ENCODE measurements at places on chromosomes 7 and 10.

GRCh38 chr7:116588641-116589594 lies 64.1 kb downstream of the CAV1 start:
- no peak for DNase-seq

DNA sequence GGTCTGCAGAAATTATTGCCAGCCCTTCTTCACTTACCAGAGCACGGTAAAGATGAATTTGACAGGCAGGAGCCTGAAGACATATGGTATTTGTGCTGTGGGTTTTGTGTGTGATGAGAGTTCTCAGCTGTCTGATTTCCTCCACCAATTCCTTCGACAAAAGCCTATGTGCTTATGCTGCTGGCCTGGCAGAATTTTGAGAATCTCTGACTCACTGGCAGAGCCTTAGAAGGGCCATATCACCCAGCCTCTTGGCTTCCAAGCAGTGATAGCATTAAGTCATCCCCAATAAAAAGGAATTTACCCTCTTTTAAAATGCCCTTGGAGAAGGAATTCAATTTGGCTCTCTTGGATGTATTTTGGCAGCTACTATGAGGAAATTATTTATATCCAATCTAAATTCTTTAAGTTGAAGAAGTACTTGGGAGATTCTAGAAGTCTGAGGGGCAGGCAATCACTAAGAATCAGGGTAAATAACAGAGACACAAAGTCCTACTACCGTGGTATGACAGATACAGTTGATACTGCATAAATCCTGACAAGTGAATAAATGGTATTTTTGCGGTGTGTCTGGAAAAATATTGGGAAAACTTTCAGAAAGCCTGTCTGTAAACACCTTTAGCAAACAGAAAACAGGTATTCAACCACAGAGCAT lies 68.6 kb upstream of the EFCAB10 start:
- DNase-seq: no peak

- no peak for DNase-seq
Observed at GRCh38 chr7:142919656-142920055, 13.9 kb downstream of the TRPV5 start.

- no peak for DNase-seq
Observed at GRCh38 chr7:54964136-54964535, 54.7 kb upstream of the EGFR start.

GRCh38 chr10:108471420-108471819 lies 1306.9 kb upstream of the SORCS1 start:
- DNase-seq: no peak

DNA sequence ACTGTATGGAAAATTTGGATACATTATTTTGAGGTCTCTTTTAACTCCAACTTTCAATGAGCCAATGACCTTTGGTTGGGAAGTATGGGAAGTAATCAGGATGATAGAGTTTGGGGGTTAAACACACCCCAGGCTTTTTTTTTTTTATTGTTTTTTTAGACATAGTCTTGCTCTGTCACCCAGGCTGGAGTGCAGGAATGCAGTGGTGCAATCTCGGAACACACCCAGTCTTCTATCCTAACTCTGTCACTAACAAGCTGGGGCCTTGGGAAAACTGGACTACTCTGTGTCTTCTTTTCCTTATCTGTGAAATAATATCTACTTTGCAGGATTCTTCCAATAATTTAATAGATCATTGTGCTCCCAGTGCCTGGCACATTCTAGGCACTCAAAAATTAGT lies 37.6 kb upstream of the AGBL3 start:
- peak; percentile 20 for DNase-seq

DNA sequence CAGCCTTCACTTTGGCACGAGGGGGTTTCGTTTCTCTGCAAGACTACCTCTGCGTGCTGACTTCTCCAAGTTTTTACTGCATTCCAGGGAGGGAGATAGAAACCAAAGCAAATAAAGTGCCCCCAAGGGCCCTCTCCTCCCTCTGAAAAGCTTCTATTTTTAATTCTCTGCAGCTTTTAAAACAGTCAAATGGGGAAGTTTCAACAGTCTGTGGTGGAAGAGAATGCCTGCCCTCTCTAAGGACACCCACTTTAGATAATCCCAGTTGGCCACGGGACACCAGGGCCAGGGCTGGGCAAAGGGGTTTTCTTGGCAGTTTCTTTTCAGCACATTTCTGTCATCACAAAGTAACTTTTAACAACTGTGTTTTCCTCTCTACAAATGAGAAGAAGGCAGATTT lies 386.7 kb upstream of the NPVF start:
- DNase-seq: no peak

DNA sequence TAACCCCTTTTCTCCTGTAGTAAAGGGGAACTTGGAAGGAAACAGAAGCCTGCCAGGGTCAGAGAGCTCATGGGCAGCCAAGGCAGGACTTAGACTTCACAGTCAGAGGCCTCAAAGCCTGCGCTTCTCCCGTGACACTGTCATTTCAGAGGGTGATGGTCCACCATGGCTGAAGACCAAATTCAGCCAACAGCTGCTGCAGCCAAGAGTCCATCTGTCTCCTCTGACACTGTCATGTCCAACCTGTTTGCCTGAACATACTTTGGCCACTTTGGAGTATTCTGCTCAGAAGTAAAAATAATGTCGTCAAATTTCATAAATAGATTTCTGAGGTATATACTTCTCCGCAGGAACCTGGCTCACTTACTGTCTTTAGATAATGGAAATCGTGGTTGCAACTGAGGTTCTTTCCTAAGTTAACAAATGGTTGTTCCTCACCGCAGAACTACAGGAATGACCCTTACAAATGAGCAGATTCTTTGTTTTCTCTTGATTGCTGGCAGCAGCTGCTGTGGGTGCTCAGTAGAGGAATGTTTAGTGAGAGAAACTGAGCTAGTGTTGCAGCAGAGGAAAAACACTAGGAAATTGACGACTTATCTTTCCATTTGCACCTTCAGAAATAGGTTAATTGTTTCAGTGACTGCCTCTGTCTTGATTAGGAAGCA lies 626.5 kb downstream of the SDK1 start:
- no peak for DNase-seq

- DNase-seq: no peak
Observed at GRCh38 chr7:11524476-11525397, 307.3 kb downstream of the THSD7A start.

GRCh38 chr7:38284553-38284952 lies 11.1 kb upstream of the TARP start:
- no peak for DNase-seq

DNA sequence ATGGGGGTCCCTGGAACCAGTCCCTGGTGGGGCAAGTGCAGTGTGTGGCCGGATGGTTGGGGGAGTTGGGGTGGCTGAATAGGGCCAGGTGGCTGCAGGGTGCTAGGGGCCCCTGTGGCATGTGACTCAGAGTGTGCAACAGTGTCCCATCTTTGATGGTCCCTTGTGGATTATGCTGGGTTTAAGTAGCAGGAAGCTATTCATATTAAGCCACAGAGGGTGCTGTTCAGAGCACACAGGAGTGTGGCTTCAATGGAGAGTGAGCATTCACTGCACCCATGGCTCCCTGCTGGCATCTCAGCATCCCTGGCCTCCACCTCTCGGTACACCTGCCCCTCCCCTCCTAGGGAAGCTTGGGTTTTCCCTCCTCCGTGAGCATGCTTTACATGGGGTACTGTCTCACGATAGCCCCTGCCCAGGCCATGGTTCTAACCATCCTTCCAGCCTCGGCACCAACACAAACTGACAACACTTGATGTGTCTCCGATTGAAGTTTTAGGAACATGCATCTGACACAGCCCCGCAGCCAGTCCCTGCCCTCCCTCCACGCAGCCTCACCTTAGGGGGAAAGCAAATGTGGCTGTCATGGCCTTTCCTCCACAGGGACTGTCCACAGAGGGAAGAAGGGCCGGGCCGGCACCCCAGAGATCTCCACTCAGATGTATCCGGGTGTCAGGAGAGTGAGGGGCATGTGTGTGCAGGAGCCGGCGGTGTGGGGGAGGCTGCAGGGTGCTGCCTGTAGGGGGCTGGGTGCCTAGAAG lies 30.4 kb upstream of the PPIF start:
- DNase-seq: no peak

DNA sequence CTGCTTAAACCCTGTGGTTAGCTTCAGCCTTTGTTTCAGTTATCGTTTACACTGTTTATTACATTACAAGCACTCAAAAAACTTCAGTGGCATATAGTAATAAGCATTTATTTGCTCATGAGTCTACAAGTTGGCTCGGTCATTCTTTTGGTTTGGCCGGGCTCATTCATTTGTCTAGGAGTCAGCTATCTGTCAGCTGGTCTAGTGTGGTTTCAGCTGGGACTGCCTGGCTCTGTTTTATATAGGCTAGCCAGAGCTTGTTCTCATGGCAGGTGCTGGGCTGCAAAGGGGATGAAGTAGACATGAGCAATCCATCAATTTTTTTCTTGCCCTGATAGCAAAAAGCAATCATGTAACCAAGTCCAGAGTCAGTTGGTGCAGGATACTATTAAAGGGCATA lies 103.6 kb downstream of the MKLN1 start:
- no peak for DNase-seq

- DNase-seq: no peak
Observed at GRCh38 chr10:42979721-42980467, 97.0 kb upstream of the RET start.

DNA sequence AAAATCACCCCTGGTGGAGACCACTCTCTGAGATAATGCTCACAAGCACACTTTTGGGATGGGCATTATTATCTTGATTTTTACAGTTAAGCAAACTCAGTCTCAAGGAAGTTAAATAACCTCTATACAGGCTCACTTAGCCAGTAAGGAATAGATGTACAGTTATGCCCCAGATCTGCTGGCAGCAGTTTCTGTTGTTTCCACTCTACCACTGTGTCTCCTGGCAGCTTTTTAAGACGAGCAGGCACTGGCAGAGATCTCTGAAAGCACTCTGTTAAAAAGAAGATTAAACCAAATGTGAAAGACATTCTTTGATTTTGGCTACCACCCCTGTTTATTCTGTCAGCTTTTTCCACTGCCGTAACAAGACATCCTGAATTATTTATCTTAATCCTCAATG lies 73.2 kb downstream of the SRI start:
- DNase-seq: no peak

- DNase-seq: no peak
Observed at GRCh38 chr7:91051966-91052365, 212.3 kb upstream of the FZD1 start.

- DNase-seq: no peak
Observed at GRCh38 chr7:80134115-80134535, 506 bp upstream of the GNAI1 start.

DNA sequence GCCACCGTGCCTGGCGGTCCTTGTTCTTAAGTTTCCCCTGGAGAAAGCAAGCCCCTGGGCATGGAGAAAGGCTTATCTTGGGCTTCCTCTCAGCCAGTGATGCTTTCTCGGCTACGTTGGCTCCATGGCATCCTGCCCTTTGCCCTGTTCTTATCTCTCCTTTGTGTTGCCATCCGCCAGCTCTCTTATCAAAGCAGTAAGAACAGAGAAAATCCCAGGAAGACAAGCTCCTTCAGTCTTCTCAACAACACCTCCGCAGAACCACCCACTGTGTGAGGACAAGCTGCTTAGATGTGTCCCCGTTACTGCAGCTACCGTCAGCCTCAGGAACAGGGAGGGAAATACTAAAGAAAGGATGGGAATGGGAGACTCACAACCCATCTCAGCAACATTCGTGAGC lies 3.3 kb downstream of the PLEKHS1 start:
- no peak for DNase-seq

- DNase-seq: peak; percentile 31
Observed at GRCh38 chr7:129502708-129503685, 666 bp downstream of the SMKR1 start.

- no peak for DNase-seq
Observed at GRCh38 chr7:29884399-29885272, 78.3 kb downstream of the WIPF3 start.

DNA sequence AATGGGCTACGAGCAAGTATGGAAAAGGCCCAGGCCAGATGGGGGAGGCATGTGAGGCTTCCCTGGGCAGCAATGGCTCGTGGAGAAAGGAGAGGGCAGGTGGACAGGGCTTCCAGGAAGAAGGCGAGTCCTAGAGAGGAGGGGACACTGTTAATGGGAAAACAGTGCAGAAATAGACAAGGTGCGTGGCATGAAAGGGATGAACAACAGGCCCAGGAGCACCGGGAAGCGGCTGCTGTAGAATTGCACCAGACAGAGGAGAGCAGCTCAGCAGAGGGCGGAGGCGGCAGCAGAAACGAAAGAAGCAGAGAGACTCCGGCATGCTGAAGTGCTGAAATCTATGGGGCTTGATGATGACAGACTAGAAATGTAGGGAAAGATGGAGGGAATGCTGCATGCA lies 102.1 kb downstream of the PIP4K2A start:
- no peak for DNase-seq

- no peak for DNase-seq
Observed at GRCh38 chr10:3907514-3907913, 122.5 kb upstream of the KLF6 start.

DNA sequence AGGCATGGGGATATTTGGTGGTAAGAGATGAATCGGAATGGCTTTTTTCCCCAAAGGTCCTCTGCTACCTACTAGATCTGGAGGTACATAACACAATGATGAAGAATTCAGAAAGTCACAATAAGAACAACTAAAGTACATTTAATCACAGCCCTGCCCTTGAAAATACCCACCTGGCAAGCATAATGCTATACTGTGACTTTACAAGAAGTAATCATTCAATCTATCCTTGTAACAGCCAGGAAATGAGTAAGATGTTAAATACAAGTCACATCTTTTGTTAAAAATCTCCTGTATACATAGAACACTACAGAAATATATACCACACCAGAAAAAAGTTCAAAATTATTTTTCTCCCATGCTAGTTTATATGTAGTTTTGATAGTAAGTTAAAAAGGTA lies 108.3 kb upstream of the ABCB5 start:
- DNase-seq: no peak

DNA sequence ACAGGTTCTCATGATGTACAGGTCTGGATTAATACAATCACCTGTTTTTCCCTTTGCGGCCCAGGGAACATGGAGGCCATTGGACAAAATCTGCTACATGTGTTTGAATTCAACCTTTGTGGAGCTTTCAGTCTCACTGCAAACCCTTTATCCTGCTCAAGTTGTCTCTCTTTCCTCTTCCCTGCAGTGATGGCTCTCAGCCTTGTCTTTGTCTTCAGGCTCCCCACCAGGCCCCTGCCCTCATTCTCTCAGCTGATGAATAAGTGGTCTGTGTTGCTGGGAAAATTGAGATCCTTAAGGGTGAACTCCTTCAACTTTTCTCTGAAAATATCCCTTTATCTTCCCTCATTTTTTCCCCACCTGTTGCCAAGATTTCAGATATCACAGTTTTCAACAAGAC lies 791.2 kb downstream of the GRID1 start:
- no peak for DNase-seq

GRCh38 chr7:42876182-42877068 lies 35.4 kb downstream of the C7orf25 start:
- DNase-seq: peak; percentile 52

Measured in HuH-7 (cell line).